ENCODE measurements at places on chromosomes 6 and 20.
A peak's percentile ranks its signal among the peaks of the same experiment; 100 is the strongest.

- DNase-seq = no peak
Observed at GRCh38 chr20:22701679-22702308, 117.4 kb upstream of the FOXA2 start.

- DNase-seq = no peak
Observed at GRCh38 chr20:4113615-4114603, 98.6 kb upstream of the RNF24 start.

DNA sequence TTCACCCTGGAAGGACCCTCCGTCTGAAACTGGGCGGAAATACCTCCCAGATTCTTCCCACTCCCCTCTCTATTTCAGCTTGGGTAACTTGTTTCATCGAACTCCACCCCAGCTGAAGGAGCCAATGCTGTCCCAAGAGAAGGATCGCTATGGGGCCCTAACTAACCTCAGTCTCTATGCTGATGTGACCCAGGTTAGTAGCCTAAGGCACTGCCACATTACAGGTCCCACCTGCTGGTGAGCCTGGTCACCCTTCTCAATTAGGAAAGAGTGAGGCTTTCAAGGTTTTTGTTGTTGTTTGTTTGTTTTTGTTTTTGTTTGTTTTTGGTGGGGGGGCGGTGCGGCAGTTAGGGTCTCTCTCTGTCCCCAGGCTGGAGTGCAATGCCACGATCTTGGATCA is 168.4 kb downstream of the OR2B2 start:
- no peak for DNase-seq

- peak; percentile 59 for DNase-seq
Observed at GRCh38 chr20:62616728-62617621, 25.3 kb upstream of the SLCO4A1 start.

GRCh38 chr20:18284805-18285533 is 3.4 kb upstream of the ZNF133 start:
- no peak for DNase-seq

DNA sequence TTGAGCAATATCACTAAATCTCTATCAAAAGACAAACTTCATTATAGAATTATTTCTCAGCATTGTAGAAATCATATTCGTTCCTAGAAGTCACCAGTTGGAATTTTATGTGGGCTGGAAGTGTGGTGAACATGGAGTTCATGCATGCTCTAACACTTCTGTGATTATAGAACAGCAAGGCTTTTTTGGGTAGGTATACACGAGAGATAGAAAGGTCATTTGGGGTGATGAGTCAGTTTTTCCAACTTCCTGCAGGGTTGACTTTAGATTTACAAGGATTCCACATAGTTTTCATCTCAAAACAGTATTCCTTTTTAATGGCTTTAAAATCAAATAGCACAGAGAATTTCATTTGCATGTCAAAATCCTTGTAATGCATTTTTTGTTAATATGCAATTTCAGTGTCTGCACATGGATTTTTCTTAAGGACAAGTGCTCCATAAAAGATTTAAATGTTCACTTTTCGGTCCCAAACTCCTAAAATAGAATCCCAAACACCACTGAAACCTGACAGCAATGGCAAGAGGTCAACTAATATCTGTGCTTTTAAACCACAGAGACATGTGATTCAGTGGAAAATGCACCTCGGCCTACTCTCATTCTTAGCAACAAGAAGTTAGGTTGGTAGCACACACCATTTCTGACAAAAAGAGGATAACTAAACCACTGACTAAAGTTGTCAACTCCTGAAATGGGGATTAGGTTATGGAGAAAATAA is 211.0 kb downstream of the MOXD1 start:
- DNase-seq = no peak

- no peak for DNase-seq
Observed at GRCh38 chr6:81682235-81682795, 70.2 kb downstream of the TENT5A start.

Data from activated CD8-positive, alpha-beta memory T cell treated with anti-CD3 and anti-CD28 coated beads for 1 hour (primary cell).